ENCODE measurements at places on chromosomes 1 and 21.

DNA sequence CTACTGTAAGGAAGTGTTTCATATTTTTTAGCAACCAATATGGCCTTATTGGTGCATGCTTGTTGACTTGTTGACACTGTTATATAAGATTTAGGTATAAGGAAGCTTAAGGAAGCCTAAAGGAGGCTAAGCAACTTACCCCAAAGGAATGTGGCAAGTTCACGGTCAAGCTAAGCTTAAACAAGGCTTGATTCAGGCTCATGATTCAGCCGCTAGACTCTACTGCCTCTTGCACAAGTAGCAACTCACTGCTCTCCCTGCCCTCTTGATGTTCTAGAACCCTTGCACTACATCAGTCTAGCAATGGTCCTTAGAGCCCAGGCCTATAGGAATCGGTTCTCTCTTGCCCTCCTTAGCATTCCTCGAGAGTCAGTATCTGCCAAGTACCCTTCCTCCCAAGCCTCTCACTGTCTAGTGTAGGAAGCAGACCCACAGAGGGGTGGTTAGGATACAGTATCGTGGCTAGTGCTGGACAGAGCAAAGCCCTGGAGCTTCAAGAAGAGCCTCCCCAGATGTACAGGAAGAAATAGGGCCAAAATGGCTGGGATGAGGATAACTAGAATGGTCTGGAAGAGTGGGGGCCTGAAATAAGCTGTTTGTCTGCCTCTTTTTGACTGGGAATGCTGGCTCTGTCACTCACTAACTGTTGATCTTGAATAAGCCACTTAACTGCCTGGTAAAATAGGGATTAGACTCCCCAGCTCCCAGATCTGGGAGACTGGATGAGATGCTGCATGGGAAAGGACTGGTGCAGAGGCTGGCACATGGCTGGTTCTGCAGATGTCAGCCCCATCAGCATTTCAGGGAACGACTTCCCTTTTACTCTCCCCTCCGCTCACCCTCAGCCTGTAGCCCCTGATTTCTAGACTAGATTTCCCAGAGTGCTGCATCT lies 122.2 kb downstream of the NAV1 start:
- DNase-seq: no peak

- no peak for DNase-seq
Observed at GRCh38 chr1:101153692-101154091, 83.1 kb upstream of the S1PR1 start.

DNA sequence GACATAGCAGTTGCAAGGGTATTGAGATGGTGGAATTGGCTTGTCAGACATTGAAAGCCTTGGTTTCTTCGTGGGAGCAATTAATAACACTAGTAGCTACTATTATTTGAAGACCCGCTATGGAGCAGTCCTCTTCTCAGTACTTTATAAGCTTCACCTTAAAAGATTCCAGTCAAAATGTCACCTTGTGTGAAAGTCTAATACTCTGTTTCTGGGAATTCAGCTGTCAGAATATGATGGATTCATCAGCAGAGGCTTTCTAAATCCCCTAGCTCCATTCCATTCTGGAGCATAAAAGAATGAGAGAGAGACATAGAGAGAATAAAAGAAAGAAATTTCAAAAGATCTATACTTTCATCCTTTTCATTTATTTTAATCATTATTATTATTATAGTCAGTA lies 375.9 kb upstream of the ADGRL2 start:
- no peak for DNase-seq

DNA sequence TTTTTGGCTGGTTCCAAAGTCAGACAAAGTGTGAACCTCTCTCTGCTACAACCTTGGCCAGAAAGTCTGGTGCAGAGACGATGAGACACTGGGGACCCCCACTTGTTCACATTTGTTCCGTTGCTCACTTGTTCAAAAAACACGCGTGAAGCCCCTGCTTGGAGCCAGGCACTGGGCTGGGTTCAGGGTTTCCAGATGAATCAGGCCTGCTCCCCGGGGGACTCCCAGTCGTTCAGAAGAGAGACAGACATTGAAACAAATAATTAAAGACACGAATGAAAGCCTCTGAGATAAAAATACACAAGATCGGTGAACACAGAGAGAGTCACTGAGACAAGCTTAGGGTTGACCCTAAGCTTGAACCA lies 101.5 kb upstream of the RUNX3 start:
- DNase-seq: no peak

GRCh38 chr1:153735090-153735420 lies 7.2 kb downstream of the INTS3 start:
- no peak for DNase-seq

DNA sequence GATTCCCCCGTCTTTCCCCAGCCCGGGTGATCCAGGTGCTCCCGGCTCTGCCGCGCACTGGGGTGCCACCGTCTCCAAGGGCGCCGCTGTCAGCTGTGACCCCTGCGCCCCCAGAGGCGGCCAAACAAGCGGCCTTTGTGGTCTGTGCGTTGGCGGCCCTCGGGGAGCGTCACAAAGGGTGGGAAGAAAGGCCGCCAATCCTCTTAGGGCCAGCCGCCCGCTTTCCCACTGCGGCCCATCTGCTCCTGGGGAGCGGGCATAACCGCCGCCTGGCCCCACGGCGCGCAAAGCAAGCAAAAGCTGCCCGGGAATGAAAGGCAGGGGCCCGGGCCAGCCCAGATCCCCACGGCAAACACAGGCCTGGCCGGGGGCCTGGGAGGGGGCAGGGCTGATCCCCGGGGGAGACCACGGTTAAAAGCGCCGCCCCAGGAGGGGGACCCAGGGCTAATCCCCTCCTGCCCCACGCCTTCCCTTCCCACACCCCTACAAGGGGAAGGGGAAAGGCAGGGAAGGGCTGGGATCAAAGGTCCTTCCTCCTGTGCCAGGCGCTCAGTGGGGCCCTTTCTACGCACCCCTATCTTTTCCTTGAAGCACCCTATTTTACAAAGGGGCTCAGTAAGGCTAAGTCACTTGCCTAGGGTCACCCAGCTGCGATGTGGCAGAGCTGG lies 24.0 kb downstream of the C1QB start:
- no peak for DNase-seq

DNA sequence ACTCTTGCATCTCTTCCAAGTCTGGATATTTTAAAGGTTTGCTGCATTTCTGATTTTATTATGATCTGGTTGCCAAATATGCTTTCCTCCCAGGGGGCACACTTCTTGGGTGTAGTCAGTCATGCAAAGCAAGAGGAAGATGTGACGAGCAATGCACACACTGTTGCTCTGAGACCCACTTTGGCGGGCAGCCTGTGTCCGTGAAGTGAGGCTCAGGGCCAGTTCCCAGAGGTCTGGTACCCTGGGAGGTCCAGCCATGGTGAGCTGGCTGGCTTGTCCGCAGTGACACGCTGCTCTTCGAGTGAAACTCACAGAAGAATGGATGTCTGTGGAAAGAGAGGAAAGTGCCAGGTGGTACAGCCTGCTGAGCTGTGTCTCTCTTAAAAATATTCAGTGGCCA lies 52.8 kb upstream of the EDN2 start:
- DNase-seq: no peak

GRCh38 chr1:9990944-9991343 lies 6.1 kb upstream of the RBP7 start:
- DNase-seq: no peak

DNA sequence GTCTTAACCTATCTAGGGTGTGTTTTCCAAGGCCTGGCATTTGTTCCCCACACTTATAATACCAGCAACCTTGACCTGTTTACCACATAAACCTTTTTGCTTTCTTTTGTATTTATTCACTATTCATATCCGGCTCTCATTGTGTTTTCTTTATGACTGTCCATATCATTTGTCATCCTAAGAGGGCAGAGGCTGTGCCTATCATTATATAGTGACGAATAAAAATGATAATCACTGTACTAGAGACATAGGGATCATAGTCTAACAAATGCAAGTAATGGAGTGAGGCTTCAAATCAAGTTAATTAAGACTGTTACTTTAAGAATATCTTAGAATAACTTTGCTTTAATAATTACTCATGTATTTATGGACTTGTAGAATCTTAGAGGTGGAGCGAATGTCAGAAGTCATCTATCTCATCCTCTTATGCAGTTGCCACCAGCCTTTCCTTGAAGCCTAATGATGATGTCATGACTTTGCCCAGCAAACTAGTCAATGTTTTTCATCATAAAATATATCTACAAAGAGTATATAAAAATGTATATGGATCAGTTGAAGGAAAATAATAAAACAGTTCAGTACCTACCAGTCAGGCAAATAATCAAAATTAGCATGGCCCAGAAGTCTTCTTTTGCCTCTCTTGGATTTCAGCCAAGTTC lies 4.7 kb upstream of the ETV3 start:
- no peak for DNase-seq

- DNase-seq: no peak
Observed at GRCh38 chr1:30089024-30089430, 634.4 kb downstream of the MATN1 start.

GRCh38 chr1:81703391-81703755 lies 97.4 kb upstream of the ADGRL2 start:
- DNase-seq: no peak

- no peak for DNase-seq
Observed at GRCh38 chr1:165228676-165229075, 127.8 kb downstream of the LMX1A start.

DNA sequence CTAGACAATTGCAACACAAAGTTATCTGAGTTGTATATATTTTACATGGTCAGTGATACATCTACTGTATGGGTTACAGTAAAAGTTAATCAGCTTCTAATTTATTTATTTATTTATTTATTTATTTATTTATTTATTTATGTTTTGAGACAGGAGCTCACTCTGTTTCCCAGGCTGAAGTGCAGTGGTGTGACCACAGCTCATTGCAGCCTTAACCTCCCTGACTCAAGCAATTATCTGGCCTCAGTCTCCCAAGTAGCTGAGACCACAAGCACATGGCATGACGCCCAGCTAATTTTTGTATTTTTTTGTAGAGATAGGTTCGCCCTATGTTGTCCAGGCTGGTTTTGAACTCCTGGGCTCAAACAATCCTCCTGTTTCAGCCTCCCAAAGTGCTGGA lies 241.6 kb downstream of the PTPRC start:
- no peak for DNase-seq

DNA sequence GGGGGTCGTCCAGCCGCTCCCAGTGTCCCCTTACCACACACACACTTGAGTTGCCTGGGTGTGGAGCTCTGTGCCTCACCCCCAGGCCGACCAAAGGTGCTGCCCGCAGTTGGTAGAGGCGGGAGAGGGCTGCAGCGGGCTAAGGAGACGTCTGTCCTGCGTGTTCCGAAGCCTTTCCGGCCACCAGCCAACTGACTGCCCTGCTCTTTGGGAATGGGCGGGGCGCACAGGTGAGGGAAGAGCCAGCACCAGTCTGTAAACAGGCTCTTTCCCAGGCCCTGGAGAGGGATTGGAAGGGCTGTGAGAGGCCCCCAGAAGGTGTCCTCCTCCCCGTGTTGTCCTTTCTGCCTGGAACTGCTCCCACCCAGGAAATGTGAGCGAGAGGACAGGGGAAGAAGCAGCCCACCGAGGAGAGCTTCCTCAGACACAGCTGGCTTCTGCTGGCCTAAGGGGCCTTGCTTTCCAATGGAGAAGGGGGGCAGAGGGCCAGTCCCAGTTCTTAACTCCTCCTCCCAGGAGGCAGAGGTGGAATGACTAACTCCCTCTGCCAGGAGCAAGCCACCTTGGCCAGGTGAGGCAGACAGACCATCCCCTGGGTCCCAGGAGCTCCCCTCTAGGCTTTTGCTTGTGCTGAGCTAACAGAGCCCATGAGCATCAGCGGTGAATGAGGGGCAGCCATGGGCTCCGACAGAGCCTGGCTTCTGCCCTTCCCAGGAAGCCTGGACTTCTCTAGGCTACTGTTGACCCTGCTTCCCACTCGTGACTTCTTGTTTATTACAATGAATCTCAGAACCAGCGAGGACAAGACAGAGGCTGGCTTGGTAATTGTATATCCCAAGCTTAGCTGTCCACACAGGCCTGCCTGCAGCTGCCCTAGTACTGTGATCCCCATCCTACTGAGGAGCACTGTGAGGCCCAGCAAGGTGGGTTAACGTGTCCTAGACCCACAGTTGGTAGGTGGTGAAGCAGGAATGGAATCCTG lies 158.1 kb upstream of the COA6 start:
- no peak for DNase-seq

- no peak for DNase-seq
Observed at GRCh38 chr1:103937763-103938357, 188.2 kb downstream of the AMY1C start.

DNA sequence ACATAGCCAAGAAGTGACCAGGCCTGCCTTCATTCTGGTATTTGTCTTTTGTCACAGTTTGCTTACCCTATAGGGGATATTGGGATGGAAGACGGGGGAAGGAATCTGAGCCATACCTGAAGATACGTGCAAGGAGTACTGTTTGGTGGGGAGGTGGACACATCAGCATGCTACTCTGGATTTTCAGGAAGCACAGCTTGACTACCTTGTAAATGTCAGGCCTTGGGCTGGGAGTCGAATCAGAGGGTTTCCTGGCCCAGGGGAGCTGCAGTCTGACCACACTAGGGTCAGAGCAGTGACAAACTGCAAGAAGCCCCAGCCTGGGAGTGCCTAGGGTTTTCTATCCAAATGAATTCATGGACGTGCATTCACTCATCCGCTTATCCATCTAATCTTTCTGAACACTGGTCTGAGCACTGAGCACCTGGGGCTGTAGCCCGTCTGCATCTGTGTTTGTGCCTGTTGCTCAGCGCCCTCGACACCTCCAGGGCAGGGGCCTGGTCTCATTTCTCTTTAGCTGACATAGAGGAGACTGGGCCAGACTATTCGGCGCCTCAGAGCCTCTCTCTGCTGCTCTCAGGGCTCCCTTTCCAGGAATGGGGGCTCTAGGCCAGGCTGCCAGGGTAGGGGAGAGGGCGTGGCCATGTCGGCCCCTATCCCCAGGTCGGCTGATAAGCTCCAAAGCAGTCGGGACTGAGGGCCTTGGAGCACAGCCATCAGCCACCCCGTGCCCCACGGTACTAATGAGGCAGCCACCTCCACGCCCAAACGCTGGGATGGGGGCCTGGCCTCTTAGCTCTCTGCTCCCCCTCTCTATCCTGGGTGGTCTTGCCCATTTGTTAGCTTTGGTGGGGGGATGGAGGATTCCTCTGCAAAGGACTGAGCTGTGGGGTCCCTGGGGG lies 47.0 kb upstream of the SLC2A1 start:
- no peak for DNase-seq

GRCh38 chr21:33859373-33860102 lies 56.1 kb downstream of the ATP5PO start:
- DNase-seq: no peak

DNA sequence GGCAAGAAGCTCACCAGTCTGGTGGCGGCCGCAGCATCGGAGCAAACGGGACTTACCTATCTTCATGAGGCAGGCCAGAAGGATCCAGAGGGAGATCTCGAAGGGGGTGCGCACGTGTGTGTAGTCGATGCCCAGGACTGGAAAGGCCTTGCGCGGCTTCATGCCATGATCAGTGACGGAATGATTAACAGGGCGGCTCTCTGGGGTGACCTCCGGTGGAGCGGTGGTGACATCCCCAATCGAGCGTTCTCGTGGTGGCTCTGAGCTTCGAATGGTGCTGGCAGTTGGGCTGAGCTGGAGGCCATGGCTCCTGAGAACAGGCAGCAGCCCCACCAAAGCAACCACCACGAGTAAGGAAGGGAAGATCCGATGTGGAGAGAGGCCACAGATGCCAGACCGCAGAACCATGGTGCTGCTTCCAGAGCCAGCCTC lies 982 bp downstream of the SLC9A1 start:
- DNase-seq: no peak

Data from effector memory CD8-positive, alpha-beta T cell (primary cell).